ENCODE measurements at places on chromosomes 2 and 18. TPM values are rescaled to one million over a fixed set of nuclear protein-coding genes. Genes with fewer than 3 reads are reported as not detected.

Gene ARL6IP6
- 38.2 TPM for total RNA-seq

Gene SERPINB4
- 10.8 TPM for total RNA-seq

Gene SIX2
- total RNA-seq: 5.3 TPM

Gene FSHR
- not detected for total RNA-seq

Gene LIMS3
- 2.1 TPM for total RNA-seq

Gene ATOH8
- not detected for total RNA-seq

Gene PRSS56
- total RNA-seq: not detected

Gene SCYGR4
- total RNA-seq: not detected

Gene TMEM163
- 0.72 TPM for total RNA-seq

Measured in tracheal epithelial cell (primary cell).